ENCODE measurements at places on chromosomes 2 and 18.
A peak's percentile ranks its signal among the peaks of the same experiment; 100 is the strongest.

DNA sequence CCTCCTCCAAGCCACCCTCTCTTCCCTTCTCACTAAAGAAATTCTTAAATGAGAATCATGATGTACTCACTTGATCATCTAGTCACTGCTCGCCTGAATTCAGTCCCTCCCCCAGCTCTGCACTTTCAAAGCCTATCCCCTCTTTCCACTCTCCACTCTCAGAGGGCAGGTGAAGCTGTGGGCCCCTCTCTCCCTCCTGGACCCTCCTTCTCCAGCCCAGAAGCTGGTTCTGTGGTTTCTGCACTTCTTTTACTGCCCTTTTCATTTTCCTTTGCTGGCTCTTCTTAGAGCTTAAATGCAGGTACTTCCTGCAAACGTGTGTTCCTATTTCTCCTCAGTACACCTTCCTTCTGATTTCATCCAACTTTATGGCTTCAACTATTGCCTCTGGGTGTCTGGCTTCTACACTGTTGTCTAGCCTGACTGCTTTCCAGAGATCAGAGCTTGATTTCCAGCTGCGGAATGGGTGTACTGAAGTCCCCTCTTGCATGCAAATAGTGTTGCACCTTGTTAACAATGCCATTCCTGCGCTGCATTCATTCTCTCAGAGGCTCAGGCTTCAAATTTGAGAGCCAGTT is 15.3 kb upstream of the TXNDC2 start:
- no peak for DNase-seq

DNA sequence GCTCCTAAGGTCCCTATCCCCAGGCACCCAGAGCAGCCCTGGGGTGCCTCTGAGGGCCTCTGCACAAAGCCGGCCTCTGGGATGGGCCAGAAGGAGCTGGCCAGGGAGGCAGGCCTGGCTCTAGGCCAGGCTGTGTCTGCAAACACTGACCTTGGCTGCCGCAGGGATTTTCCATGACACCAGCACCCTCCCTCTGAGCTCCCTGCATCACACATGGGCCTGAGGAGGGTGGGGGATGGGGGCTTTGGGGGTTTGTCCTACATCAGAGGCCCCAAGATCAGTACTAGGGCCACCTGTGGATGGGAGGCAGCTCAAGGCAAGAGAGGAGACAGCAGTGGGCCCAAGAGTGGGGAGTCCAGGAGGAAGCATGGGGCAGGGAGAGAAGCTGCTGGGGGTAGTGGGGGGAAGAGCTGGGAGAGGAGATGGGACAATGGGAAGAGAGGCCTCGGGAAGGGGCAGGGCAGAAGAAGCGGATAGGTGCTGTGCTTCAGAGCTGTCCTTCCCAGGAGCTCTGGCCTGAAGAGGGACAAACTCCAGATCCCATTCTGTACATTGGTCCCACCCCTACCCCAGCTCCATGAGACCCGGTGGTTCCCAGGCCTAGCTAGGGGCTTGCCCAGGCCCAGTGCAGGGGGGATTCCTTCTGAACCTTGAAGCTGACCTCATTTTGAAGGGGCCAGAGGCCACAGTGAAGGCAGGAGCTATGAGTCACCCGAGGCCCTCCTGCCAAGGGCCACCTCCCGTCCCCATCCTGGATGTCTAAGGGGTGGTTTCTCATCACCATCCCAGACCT is 28.0 kb downstream of the KCNK3 start:
- peak; percentile 64 for DNase-seq

- DNase-seq, result no peak
Measured at GRCh38 chr2:226995625-226996041, 159.8 kb downstream of the RHBDD1 start.

GRCh38 chr2:73295751-73296400 is 2.5 kb upstream of the EGR4 start:
- DNase-seq, result no peak

GRCh38 chr2:216508229-216508628 is 9.6 kb downstream of the RPL37A start:
- DNase-seq, result no peak

GRCh38 chr2:39266139-39266805 is 22.5 kb upstream of the CDKL4 start:
- no peak for DNase-seq

DNA sequence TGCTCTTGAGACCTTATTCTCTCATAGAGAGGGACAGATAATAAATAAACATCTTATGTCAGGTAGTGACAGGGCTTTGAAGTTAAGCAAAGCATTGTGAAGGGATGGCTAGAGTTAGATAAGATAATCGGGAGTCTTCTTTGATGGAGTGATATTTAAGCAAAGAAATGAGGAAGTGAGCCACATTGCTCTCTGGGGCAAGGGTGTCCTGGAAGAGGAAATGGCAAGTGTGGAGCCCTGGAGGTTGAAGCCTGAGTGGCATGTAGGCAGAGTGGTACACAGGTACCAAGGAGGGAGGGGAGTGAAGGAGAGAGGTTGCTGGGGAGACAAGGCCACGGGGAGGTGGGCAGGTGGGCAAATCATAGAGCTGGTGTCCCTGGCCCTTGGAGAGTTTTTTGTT is 110.2 kb downstream of the CTAGE1 start:
- no peak for DNase-seq

- DNase-seq, result no peak
Measured at GRCh38 chr18:11740461-11740860, 51.4 kb downstream of the GNAL start.

- no peak for DNase-seq
Measured at GRCh38 chr2:126506786-126507185, 149.2 kb upstream of the GYPC start.

DNA sequence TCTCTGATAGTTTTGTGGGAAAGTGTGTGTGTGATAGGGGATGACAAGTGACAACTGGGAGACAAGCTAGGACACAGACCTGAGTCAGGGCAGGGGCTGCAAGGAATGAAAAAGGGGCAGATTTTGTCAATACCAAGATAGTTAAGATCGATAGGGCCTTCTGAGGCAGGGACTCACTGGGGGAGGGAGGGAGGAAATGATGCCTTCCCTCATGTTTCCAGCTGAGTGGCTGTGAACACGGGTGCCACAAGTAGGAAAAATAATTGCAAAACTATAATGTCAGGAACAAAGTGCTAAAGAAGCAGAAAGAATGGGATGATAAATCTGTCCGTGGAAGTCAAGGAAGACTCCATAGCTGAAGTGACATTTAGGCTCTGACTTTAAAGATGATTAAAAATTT is 24.2 kb downstream of the CDH2 start:
- no peak for DNase-seq

GRCh38 chr2:231907765-231908164 is 18.4 kb downstream of the NPPC start:
- no peak for DNase-seq

DNA sequence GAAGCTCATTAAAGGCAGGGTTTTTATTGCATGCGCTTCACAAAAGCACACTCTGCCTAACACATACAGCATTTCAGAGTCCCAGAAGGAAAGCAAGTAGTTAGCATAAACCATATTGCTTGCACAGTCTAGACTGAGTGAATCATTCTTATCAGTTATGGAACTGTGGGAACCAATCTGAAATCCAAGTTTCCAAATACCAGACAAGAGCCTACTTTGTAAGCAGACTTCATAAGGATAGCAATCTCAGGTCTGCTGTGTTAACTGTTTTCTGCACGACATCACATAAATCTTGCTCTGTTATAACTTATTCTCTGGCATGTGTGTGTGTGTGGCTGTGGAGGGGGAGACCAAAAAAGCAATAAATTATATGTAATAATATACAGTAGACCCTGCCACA is 608.1 kb upstream of the REG3G start:
- no peak for DNase-seq

DNA sequence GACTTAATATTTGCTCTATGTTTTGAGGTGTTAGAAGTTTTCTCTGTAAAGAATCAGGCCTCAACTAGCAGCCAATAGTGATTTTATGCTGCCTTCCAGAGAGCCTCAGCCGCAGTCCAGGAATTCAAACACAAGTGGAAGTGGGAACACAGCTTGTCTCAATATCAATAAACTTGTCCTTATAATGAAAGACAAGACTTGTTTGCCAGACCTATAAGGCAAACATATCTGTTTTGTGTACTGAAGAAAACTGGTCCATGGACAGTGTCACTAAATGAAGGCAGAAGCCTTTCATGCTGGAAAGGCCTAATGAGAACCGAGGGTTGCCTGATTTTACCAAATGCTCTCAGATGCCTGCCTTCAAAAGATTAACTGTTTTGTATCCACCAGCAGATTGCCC is 182.2 kb downstream of the EPHA4 start:
- no peak for DNase-seq

DNA sequence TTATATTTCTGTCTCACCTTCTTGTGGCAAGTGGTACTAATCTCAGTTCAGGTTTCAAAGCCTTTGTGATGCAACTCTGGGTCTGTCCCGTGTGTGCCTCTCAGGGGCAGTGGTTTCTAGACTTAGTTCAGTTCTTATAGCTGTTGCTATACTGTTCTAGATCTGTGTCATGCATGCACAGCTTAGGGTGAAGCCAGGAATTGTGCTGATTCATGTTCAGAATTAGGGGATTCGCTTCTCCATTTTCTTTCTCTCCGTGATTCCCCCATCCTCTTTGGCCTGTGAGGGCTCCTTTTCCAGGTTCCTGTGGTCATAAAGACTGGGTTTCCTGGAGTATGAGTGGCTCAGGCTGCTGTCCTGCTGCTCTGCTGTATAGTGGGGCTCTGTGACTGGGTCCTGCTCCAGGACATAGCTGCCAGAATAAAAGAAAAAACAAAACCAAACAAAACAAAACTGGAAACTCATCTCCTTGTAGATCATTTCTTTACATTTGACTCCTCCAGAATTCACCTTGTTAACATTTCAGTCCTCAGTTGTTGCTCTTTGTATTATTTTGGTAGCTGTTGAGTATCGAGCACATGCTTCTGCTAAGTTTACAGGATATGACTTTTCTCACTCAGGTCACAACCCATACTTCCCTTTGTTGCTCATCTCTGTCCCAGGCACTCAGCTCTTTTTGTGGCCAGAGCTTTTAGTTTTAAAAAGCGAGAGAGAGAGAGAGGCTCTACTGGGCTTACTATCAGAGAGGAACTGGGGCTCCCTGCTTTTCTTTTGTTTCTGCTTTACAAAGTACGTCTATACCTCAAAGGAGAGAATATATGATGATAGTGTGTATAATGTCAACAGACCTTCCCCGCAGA is 34.2 kb downstream of the CERS6 start:
- DNase-seq, result no peak

- DNase-seq, result no peak
Measured at GRCh38 chr2:222732489-222733178, 61.2 kb downstream of the MOGAT1 start.

- no peak for DNase-seq
Measured at GRCh38 chr2:154462634-154463033, 235.9 kb upstream of the KCNJ3 start.

DNA sequence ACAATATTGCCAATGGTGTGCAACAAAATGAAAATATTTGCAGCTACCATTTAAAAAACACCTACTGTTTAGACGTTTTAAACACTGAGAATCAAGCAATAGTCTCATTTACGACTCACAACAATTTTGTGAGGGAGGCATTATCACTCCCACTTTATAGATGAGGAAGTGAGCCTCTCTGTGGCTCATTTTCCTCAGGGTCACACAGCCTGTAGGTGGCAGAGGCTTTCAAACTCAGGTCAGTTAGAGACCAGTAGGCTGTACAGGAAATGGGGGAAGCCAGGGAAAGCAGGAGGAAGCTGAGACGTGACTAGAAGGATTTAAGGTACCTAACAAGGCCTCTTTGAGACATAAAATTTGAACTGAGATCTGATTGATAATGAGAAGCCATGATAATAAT is 95.0 kb upstream of the ZNF521 start:
- no peak for DNase-seq

- peak; percentile 80 for DNase-seq
Measured at GRCh38 chr2:3443506-3444084, 64.1 kb downstream of the TRAPPC12 start.

DNA sequence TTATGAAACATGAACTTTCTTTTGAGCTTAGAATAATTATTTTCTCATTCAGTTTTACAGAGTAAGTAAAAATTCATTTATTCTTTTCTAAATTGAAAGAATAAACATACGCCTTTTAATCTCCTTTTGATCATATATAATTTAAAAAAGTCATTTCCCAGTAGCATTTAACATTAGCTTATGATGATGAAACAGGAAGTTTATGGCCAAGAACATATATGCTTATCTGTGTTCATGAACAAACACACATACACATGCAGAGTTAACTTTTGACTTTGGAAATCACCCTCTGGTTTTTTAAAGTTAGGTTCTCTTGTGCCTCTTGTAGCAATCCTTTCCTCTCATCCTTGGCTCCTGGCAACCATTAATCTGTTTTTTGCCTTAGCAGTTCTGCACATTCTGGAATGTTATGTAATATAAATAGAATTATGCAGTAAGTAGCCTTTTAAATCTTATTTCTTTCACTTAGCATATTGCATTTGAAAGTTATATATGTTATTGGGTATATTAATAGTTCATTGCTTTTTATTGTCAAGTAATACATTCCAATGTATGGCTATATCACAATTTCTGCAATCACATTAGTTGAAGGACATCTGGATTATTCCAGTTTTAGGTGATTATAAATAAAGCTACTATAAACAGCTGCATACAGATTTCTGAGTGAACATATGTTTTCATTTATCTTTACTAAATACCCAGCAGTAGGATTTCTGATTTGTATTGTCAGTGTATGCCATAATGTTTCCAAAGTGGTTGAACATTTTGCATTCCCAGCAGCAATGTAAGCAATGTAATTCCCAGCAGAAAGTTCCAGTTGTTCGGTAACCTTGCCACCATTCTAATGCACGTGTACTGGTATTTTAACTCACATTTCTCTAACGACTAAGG is 210.3 kb downstream of the ZRANB3 start:
- DNase-seq, result no peak

GRCh38 chr2:152542995-152543481 is 174.2 kb downstream of the PRPF40A start:
- no peak for DNase-seq

DNA sequence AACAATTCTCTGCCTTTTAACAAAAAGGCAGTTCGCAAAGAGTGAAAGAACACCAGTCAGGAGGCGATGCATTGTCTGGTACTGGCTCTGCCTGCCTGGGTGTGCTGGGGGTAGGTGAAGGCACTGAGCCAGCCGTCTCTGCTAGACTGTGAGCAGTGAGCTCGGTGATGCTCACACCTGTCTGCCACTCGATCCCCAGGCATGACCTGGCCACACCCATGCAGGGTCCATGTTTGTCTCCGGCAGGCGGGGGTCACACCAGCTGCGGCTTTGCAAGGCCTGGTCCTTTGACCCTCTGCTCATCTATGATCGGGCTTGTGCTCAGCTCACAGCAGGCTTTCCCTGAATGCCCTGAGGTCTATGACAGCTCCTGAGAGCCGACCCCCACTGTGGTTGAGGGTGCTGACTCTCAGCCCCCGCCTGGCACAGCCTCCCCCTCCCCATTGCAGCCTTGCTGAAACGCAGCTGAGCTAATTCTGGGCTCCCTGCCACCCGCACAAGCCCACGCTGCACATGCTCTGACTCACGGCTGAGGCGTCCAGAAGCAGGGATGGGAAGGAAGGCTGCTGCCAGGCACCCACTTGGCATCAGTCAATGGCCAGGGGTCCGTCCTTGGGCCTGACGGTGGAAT is 23.7 kb downstream of the CRACDL start:
- no peak for DNase-seq
